ENCODE measurements at places on chromosomes 7 and 10. TPM values are rescaled to one million over a fixed set of nuclear protein-coding genes. Genes with fewer than 3 reads are reported as not detected.

The JAKMIP3 gene
- 0.18 TPM for total RNA-seq

The ASNS gene
- total RNA-seq, result 25.3 TPM

DNA sequence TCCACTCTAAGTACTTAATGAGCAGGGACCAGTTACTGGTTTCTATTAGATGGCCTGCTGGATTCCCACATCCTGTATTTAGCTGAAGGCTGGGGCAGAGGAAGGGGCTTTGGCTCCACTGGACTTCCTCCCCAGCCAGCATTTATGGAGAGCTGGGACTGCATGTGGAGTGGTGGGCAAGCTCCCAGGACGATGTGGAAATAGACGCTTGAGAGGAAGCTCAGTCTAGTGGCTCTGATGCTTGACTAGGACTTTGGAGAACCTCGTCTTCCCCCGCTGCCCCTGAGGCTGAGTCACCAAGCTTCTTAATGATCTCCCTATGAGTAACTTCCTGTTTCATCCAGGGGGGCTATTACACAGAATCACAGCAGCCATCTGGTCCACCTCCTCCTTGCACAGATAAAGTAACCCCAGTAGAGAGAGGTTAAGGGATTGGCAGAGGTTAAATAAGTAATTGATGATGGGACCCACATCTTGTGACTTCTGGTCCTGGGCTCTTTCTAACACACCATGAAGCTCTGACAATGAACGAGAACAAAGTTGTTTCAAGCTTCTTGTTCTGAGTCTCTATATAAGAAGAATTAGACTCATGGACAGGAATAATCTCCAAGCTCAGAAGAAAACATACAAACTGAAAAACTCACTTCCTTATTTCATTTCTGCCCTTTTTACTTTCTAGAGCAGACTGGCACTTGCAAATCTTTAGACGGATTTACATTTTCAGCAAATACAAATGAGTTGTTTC lies 126.2 kb downstream of the PRPF18 start:
- no peaks in the 10 kb centered on the region for H3K27me3 ChIP-seq
- peak; percentile 83 for DNase-seq
- no peak overlapping the region for H3K4me3 ChIP-seq

The GNAT3 gene
- not detected for total RNA-seq

The ABCC2 gene
- total RNA-seq, result 1.9 TPM

DNA sequence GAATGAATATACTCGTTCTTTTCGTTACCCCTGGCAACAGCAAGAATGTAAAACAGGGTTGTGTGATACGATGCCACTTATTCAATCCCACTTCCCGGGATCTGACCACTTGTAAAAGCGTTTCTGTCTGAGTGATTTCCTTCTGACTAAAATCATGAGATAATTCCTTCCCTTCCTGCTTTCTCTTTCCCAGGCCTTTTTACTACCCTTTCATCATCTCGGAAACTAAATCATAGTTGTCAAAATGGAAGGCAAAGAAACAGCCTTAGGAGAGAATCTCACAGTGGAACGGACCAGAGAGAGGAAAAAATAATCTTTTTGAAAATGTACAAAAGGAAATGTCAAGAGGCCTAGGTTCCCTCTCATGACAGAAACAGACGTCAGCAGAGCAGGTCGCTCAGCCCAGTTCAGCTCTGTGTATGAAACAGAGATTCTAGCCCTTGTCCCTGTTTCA lies 29.8 kb downstream of the DIP2C start:
- no peak for DNase-seq
- peak overlapping the region; percentile 15 for H3K27ac ChIP-seq
- no peaks in the 10 kb centered on the region for H3K36me3 ChIP-seq
- no peaks in the 10 kb centered on the region for H3K27me3 ChIP-seq
- peaks cover 9% of the 10 kb centered on the region for H3K4me1 ChIP-seq

DNA sequence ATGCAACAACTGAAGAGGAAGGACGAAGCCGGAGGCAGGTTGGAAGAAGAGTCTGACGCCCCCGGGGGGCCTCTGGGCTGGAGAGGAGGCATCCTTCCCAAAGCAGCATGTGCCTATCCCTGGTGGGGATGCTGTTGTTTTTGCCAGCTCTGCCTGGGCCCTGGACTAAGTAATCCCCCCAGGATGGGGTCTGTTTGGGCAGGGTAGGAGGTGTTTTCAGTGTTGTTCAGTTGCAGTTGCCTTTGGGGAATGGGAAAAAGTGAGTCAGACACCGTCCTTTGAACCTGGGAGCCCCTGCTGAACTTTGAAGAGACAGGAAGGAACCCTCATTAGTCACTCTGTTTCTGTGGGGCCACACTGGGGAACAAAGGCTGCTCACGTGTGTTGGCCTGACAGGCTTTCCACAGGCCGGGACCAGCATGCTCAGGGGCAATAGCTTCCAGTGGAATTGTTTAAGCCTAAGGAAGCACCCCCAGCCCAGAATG lies 35.2 kb upstream of the GDF10 start:
- H3K27ac ChIP-seq, result no peak overlapping the region
- no peak overlapping the region for H3K4me3 ChIP-seq
- no peaks in the 10 kb centered on the region for H3K36me3 ChIP-seq

- H3K36me3 ChIP-seq, result no peaks in the 10 kb centered on the region
- peaks cover 9% of the 10 kb centered on the region for H3K27me3 ChIP-seq
- no peak for DNase-seq
- no peaks in the 10 kb centered on the region for H3K4me1 ChIP-seq
These were observed 12.6 kb downstream of the NEURL1 start for GRCh38 chr10:103506061-103506460.

GRCh38 chr10:99431190-99431760 lies 851 bp upstream of the GOT1 start:
- H3K4me1 ChIP-seq, result peaks cover 19% of the 10 kb centered on the region
- no peaks in the 10 kb centered on the region for H3K27me3 ChIP-seq
- peaks cover 4% of the 10 kb centered on the region for H3K36me3 ChIP-seq
- peak; percentile 82 for DNase-seq
- peak overlapping the region; percentile 88 for H3K27ac ChIP-seq
- H3K4me3 ChIP-seq, result peak overlapping the region; percentile 86

DNA sequence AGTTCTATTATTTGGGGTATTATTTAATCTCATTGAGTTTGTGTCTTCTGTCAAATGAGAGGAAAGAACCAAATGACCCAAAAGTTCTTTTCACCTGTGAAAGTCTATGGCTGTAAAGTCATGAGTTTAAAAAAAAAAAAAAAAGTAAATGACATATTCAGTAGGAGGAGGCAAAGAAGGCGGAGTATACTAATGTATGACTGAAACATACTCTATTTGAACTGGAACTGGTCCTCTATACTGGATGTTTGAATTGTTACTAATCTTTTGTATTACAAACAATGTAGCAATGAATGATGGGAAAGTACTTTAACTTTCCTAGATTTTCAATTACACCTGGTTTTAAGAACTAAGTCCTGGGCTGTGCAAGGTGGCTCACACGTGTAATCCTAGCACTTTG lies 24.9 kb upstream of the GSAP start:
- H3K27me3 ChIP-seq, result no peaks in the 10 kb centered on the region
- H3K4me3 ChIP-seq, result no peak overlapping the region
- H3K27ac ChIP-seq, result no peak overlapping the region
- no peak for DNase-seq
- H3K36me3 ChIP-seq, result no peaks in the 10 kb centered on the region

The TASOR2 gene
- 48.9 TPM for total RNA-seq

The SFTPA1 gene
- total RNA-seq, result 10,352 TPM

GRCh38 chr7:28105234-28105633 lies 75.4 kb downstream of the JAZF1 start:
- H3K4me3 ChIP-seq, result no peak overlapping the region
- H3K27ac ChIP-seq, result no peak overlapping the region
- H3K36me3 ChIP-seq, result no peaks in the 10 kb centered on the region
- no peak for DNase-seq

DNA sequence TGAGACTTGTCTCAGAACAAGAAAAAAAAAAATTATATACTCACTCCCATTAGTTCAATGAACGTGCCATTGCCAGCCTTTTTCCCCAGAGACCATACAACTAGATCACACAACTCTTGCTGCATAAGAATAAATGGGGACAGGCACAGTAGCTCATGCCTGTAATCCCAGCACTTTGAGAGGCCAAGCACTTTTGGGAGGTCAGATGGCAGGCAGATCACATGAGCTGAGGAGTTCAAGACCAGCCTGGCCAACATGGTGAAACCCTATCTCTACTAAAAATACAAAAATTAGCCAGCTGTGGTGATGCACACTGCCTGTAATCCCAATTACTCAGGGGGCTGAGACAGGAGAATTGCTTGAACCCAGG lies 13.6 kb downstream of the PDLIM1 start:
- H3K27ac ChIP-seq, result peak overlapping the region; percentile 84
- no peaks in the 10 kb centered on the region for H3K36me3 ChIP-seq
- no peaks in the 10 kb centered on the region for H3K27me3 ChIP-seq
- DNase-seq, result no peak

The TRPV6 gene
- 0.21 TPM for total RNA-seq

The TMEM178B gene
- 0.18 TPM for total RNA-seq

The CRCP gene
- total RNA-seq, result 35.5 TPM

GRCh38 chr10:34382626-34383025 lies 432.5 kb downstream of the PARD3 start:
- no peak for DNase-seq
- H3K4me1 ChIP-seq, result no peaks in the 10 kb centered on the region
- no peaks in the 10 kb centered on the region for H3K27me3 ChIP-seq
- peaks cover 17% of the 10 kb centered on the region for H3K36me3 ChIP-seq
- H3K4me3 ChIP-seq, result no peak overlapping the region

DNA sequence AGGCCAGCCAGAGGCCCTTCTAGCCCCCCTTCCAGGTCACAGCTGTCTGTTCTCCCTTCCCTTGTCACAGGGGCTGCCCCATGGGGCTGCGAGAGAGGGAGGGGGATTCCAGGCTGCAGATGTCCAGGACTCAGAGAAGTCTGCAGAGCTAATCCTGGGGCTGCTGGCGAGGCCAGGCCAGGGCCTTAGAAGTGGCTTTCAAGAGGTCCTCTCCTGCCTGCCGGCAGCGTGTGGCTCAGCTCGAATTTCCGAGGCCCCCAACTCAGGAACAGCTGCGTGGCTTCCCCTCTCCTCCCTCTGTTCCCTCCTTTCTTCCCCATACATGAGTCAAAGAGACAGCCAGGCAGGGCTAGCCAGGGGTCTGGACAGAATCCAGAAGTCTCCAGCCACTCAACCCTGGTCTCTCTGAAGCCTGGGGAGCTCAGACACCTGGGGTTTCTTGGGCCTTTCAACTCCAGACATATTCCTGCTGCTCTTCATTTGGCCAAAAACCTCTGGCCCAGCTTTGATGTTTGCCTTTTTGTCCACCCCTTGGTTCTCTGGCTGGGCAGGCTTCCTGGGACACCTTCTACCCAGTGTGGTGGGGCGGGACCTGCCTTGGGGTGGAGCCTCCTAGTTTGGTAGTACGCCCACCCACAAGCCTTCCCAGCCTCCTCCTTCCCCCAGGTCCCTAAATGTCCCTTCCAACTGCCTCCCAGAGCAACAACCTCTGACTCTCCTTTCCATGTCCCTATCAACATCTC lies 21.8 kb upstream of the EIF5AL1 start:
- H3K4me1 ChIP-seq, result peaks cover 23% of the 10 kb centered on the region
- H3K4me3 ChIP-seq, result no peak overlapping the region
- no peak for DNase-seq
- no peaks in the 10 kb centered on the region for H3K27me3 ChIP-seq

- no peaks in the 10 kb centered on the region for H3K4me1 ChIP-seq
- no peak overlapping the region for H3K4me3 ChIP-seq
- no peak for DNase-seq
- H3K27ac ChIP-seq, result peak overlapping the region; percentile 53
- peaks cover 12% of the 10 kb centered on the region for H3K27me3 ChIP-seq
- H3K36me3 ChIP-seq, result no peaks in the 10 kb centered on the region
These were observed 37.2 kb downstream of the PRSS2 start for GRCh38 chr7:142807855-142808460.

- no peaks in the 10 kb centered on the region for H3K4me1 ChIP-seq
- no peaks in the 10 kb centered on the region for H3K27me3 ChIP-seq
- no peak overlapping the region for H3K4me3 ChIP-seq
- no peak for DNase-seq
- H3K36me3 ChIP-seq, result no peaks in the 10 kb centered on the region
These were observed 287.0 kb downstream of the MDFIC start for GRCh38 chr7:115208710-115209560.

The GNGT1 gene
- total RNA-seq, result not detected

The NUTM2A gene
- 2.3 TPM for total RNA-seq

GRCh38 chr7:74014931-74015330 lies 13.0 kb upstream of the ELN start:
- H3K27me3 ChIP-seq, result no peaks in the 10 kb centered on the region
- no peak overlapping the region for H3K27ac ChIP-seq
- H3K36me3 ChIP-seq, result no peaks in the 10 kb centered on the region
- no peak for DNase-seq

The SH3PXD2A gene
- 34.8 TPM for total RNA-seq

The SLC16A9 gene
- 0.83 TPM for total RNA-seq

DNA sequence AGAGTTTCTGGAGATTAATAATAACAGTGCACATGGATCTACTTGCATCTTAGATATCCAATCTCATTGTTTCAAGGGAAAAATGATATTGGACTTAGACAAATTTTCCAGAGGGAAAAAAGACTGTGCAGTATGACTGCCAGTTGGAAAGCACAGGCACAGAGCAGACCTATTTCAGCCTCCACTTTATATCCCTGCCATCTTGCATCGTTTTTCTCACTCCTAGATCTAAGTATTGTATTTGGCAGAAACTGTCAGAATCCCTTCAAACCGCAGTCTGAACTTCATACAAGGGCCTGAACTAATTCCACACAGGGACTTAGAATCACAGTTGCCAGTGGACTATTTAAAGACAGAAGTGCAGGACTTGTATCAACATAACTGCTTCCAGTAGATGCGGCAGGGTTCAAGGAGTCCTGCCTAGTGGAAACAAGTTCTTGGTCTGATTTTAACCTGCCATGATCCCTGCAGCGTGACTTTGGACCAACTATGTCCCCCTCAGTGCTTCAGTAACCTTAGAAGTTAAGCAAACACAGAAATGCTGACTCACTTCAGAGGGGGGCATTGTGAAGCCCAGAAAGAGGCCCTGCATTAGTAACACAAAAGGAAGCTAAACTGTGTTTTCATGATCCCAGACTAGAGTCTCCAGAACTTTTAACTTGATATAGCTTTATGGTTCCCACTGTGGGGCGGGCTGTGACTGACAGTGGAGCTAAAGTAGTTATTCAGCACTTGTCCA lies 95.7 kb upstream of the PALS2 start:
- H3K4me3 ChIP-seq, result no peak overlapping the region
- DNase-seq, result no peak
- H3K27me3 ChIP-seq, result no peaks in the 10 kb centered on the region
- H3K36me3 ChIP-seq, result no peaks in the 10 kb centered on the region
- H3K4me1 ChIP-seq, result peaks cover 4% of the 10 kb centered on the region

The LMTK2 gene
- 24.5 TPM for total RNA-seq

DNA sequence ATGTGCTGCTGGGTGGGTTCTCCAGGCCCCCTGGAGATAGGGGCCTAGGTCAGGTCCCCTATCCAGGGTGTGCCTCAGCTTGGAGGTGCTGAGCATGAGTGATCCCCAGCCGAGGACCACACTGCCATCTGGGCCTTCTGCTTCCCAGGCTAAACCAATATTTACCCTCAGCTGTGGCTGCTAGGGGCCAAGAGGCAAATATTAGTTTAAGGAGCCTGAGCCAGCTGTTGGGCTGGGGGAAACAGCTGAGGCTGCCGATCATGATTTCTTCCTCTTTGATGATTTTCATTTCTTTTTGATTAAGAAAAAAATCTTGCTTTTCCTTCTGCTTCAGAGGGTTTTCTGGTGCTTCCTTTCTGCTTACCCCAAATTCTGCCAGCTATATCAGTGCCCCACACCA lies 83.4 kb downstream of the NEURL1 start:
- H3K36me3 ChIP-seq, result no peaks in the 10 kb centered on the region
- DNase-seq, result no peak
- no peaks in the 10 kb centered on the region for H3K4me1 ChIP-seq
- H3K27ac ChIP-seq, result no peak overlapping the region
- H3K27me3 ChIP-seq, result no peaks in the 10 kb centered on the region
- no peak overlapping the region for H3K4me3 ChIP-seq

All from lower lobe of right lung (tissue), 2 donors.